AG10803 (cell line): ENCODE measurements at places on chromosomes 5 and 9.
A peak's percentile ranks its signal among the peaks of the same experiment; 100 is the strongest.

DNA sequence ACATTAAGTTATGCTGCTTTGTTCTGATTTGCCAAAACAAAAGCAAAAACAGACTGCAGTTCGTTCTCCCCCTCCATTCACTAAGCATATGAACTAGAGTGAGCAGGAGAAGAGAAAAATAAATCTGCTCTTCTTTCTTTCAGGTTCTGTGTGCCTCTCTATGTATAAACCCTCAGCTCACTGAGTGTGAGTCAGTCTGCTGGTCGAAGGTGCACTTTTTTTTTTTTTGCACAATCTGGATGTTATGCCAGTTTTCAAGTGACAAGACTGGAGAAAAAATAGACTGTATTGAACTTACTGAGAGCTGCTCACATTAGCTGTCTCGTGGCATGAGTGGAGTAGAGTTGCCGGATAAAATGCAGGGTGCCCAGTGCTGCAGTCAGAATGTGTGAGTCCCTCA lies 244.6 kb upstream of the ATP10B start:
- DNase-seq: no peak

- no peak for DNase-seq
Measured at GRCh38 chr5:6715271-6715670, 2.0 kb downstream of the TENT4A start.

GRCh38 chr9:9961487-9961886 lies 651.3 kb downstream of the PTPRD start:
- DNase-seq: peak; percentile 17

- DNase-seq: no peak
Measured at GRCh38 chr5:177603631-177604030, 3.7 kb downstream of the B4GALT7 start.

DNA sequence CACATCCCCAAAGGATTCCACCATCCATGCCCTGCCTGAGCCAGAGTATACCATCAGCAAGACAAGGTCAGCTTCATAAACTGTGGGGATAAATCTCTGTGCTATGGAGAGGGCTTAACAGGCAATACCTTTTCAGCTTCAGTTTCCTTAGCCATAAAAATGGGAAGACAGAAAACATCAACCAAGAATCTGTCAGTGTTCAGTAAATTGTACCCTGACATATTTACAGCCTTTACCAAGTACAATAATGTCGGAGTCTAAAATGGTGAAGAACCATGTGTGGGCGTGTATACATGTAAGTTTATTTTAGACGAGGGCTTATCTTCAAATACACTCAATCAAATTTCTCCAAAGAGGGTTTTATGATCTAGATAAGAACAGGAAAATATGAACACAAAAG lies 94.7 kb downstream of the ELAVL2 start:
- DNase-seq: no peak

DNA sequence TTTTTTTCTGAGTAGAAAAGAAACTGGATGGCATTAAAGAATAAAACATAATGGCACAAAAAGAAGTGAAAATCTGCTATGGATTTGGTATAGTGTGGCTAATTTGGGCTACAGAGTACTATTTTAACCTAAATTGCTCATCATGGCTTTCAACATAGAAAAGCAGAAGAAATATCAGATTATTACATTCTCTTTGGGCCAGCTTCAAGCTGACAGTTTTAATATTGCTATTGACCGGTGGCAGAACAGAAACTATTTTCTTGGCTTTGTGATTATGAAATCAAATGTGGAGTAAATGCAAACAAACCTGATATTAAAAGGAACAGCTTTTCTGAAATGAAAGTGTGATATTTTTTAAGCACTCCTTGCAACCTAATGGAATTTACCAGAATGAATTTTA lies 301.5 kb downstream of the EPB41L4A start:
- no peak for DNase-seq

DNA sequence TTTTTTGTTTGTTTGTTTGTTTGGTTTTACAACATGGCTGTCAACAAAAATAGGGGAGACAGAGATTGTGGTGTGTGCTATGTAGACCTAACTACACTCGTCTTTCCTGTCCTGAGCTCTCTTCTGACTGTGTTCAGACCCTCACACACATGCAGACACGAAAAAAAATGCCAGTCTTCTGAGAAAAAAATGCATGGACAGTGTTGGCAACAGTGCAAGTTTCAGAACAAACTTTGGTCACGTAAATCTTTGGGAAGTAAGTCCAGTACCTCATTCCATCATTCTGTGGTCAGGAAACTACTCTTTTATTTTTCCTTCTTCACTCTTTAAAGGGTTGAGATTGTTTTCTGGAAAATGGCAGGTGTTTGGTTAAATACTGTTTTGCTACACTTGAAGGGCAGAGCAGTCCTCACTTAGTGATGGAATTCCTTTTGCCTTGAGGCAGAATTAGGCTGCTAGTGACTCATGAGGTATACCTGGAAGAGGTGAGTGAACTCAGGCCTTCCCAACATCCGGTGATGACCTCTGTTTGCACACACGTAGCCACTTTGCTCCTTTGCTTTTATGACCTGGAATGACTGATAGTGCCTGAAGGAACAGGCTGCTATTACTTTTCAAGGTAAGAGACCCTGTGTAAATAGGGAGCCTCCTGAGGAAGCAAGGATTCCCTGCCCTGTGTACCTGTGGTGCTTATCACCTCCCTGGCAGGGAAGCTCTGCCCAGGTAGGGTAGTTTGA lies 81.6 kb upstream of the TNFAIP8 start:
- DNase-seq: no peak

GRCh38 chr5:41649659-41650058 lies 139.3 kb upstream of the PLCXD3 start:
- peak; percentile 28 for DNase-seq

DNA sequence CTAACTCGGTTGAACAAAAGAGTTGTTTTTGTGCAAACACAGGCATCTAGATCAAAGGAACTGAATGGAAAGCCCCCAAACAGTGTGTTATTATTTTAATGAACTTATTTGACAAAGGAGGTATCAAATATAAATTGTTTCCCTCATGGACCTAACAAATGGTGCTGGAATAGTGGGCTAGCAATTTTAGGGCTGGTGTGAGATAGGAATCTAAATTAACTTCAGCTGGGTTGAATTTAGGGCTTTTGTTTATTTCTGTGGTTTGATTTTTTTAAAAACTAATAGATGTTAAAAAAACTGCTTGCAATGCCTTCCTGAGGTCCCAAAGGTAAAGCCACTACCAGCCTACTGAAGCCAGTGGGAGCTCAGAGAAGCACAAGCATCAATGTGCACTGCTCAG lies 42.1 kb downstream of the TTC39B start:
- DNase-seq: no peak

DNA sequence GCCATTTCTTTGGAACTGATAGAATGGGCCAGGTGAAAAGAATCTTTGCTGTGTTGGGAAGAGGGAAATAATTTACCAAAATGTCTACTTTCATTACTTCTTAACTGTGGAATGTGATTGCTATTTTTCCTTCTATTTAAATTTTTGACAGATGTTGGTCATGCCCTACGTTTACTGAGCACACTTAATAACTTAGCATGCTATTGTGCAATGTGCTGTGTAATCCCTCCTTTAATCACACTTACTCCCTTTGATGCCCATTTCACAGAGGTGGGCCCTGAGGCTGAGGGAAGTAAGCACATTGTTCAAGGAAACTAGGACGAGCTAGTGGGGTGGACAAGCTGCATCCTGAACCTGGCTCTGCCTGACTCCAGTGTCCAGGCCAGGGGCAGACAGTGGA lies 47.8 kb upstream of the INSYN2B start:
- DNase-seq: peak; percentile 45

- DNase-seq: no peak
Measured at GRCh38 chr9:37727013-37727412, 26.6 kb upstream of the TRMT10B start.

GRCh38 chr9:78921341-78921740 lies 624.4 kb downstream of the PSAT1 start:
- DNase-seq: peak; percentile 9

GRCh38 chr5:111225926-111226325 lies 1.7 kb downstream of the CAMK4 start:
- DNase-seq: no peak

- no peak for DNase-seq
Measured at GRCh38 chr9:71306134-71306533, 184.7 kb upstream of the TRPM3 start.

DNA sequence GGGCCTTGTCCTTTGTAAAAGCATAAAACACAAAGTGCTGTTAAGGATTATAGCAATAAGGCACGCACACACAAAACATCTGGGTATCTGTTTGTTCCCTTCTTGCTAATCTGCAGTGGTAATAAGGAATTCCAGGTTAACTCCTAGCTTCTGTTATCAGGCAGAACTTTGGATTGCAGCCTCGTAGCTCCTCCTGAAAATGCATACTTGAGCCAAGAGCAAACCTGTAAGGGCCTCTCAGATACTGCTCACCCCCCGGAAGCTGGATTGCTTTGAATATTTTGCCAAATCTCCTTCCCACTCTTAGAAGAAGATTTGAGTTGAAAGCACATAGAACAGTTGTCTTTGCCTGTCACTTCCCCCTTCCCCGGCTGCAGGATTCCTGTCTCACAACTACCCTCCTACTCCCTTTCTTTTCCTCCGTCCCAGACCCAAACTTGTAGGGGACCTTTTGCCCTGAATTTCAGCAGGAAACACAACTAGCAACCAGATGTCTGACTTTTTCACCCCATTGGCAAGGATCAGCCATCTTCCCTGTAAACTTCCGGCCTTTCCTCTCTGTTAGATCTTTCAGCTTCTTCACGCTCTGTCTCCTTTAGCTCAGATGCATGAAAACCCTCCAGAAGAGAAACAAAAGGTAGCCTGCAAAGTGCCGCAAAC lies 28.2 kb upstream of the SMAD5 start:
- no peak for DNase-seq

- no peak for DNase-seq
Measured at GRCh38 chr5:28415791-28416443, 1377.5 kb upstream of the CDH9 start.

DNA sequence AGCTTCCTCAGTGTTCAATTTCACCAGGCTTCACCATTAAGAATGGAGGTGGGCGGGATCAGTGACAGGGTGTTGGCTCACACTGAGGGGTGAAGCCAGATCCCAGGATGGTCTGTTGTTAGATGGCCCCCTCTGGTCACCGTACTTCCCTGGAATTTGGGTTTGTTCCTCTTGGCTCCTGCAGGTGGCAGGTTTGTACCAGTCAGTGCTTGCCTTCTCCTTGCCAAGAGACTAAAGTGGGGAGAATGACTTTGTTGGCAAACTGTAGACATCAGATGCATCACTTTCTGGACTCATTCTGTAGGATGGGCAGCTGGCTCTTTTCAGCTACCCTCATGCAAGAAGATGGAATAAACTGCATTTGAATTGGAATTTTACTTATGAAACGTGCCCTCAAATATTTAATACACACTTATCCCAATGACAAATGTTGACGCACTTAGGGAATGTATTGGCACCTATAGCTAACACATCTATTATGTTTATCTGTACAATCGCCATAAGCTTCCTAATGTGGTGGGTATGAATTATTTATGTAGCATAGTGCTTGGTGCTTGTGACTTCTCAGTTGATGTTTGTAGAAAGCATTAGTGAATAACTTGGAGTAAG lies 31.4 kb upstream of the ANKRD55 start:
- DNase-seq: peak; percentile 47

DNA sequence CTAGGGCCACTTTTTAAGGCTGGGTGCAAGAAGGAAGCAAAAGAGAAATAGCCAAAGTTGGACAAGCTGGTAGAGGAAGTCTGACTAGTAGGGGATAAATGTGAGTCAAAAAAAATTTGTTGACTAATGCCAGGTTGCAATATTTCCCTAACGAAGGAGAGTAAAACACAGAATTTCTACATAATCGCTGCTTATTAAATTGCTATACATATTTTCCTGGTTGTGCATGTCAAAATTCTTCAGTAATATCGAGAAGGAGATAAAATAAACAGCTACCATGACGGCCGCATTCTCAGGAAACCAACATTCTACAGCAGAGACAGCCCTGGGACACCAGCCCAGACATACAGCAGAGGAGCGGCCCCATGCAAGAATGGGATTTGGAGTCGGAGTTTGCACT lies 148.3 kb downstream of the ESM1 start:
- no peak for DNase-seq

GRCh38 chr5:127031863-127032232 lies 1.5 kb upstream of the MARCHF3 start:
- DNase-seq: peak; percentile 25

GRCh38 chr9:19149230-19149629 lies 21.9 kb upstream of the PLIN2 start:
- DNase-seq: peak; percentile 70

- DNase-seq: no peak
Measured at GRCh38 chr9:16102154-16102553, 549.3 kb downstream of the CCDC171 start.

- DNase-seq: peak; percentile 56
Measured at GRCh38 chr5:157312492-157312891, 46.6 kb downstream of the CYFIP2 start.

DNA sequence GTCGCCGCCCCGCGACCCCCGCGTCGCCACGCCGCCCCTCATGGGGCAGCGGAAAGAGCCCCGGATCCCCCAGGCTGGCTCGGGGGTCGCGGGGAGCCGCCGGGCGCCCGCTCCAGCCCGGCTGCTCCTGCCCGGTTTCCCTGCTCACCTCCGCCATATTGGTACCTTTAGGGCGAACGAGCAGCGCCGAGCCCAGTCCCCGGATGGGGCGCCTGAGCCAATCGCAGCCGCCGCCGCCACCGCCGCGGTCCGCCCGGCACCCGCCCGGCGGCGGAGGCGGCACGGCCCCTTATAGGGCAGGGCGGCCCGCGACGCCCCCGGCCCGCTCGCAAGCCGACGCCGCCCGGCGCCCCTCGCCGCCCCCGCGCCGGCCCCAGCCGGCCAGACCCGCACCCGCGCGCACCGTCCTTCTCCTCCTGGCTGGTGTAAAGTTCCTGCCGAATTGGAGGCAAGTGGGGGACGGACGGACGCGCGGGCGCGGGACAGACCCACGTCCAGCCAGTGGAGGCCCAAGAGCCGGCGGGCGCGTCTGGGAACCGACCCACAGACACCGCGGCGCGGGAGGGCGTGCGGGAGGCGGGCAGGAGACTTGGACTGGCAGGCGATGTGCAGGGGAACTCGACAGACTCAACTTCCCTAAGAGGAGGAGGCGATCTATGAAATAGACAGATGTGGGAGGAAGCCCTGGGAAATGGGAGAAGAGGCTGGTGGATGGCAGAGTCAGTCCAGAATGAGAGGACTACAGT lies at the start of gene MIER3:
MIER3 (minus strand) TSS at position 178 of the 746 bp plus-strand sequence; CDS start at position 157, 21 bp downstream.
- peak; percentile 72 for DNase-seq

DNA sequence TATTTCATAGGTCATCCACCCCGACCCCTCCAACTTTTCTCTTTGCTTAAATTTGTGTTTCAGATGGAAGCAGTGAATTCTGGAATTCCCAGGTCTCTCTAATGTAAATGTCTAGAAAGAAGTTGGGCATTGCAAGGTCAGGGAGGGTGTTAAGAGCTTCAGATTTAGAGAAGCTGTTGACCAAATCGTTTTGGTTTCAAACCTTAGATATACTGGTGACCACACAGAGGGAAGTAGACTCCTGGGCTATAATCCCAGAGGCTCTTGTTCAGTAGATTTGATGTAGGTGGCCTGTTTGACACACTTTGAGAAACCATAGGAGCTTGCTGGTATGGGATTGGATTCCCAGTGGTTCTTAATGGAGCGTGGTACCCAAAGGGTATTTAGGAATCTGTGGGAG lies 137.3 kb upstream of the KLF9 start:
- no peak for DNase-seq

- DNase-seq: no peak
Measured at GRCh38 chr9:104287253-104287878, 193.3 kb downstream of the SMC2 start.

- no peak for DNase-seq
Measured at GRCh38 chr9:138047469-138048040, 170.0 kb downstream of the CACNA1B start.
